Chondrocyte (in vitro differentiated cells): ENCODE measurements at places on chromosomes 16 and 17. TPM values are rescaled to one million over a fixed set of nuclear protein-coding genes. Genes with fewer than 3 reads are reported as not detected.

The C16orf46 gene
- total RNA-seq: 0.35 to 0.36 TPM in 2 of 3 replicates, not detected in the other

The FBXO39 gene
- total RNA-seq: not detected in 3 replicates

The EVPLL gene
- total RNA-seq: not detected in 3 replicates

GRCh38 chr17:73349138-73349537 lies 37.3 kb upstream of the CDC42EP4 start:
- no peak for DNase-seq

DNA sequence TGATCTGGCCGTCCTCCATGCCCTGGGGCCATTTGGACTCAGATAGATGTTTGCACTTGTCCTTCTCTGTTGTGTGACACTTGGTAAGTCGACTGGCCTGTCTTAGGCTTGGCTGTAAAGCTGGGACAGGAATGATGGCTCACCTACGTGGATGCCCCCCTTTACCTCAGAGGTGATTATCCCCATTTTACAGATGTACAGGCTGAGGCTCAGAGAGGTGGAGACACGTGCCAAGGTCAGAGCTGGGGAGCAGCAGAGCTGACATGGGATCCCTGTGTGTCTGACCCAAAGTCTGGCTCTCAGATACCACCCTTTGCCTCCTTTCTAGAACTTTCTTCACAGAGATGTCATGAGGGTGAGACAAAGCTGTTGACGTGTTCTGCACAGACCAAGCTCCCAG lies 71.3 kb upstream of the CIBAR2 start:
- DNase-seq: no peak

GRCh38 chr16:87801679-87802259 lies 36.0 kb upstream of the KLHDC4 start:
- no peak for DNase-seq

The ZP2 gene
- total RNA-seq: not detected in 3 replicates

DNA sequence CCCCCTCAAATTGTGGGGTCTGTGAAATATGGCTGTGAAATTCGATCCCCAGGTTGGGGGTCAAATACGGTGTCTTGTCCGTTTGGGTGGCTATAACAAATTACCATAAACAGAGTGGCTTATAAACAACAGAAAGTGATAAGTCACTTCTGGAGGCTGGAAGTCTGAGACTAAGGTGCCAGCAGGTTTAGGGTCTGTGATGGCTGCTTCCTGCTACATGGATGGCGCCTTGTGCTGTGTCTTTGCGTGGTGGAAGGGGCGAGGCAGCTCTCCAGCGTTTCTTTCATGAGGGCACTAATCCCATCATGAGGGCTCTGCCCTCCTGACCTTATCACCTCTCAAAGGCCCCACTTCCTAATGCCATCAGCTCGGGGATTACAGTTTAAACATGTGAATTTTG lies 120.0 kb downstream of the IRF8 start:
- DNase-seq: peak; percentile 20

The SEC14L1 gene
- total RNA-seq: 47.1 to 60.0 TPM (median 51.8 TPM) in 3 replicates

DNA sequence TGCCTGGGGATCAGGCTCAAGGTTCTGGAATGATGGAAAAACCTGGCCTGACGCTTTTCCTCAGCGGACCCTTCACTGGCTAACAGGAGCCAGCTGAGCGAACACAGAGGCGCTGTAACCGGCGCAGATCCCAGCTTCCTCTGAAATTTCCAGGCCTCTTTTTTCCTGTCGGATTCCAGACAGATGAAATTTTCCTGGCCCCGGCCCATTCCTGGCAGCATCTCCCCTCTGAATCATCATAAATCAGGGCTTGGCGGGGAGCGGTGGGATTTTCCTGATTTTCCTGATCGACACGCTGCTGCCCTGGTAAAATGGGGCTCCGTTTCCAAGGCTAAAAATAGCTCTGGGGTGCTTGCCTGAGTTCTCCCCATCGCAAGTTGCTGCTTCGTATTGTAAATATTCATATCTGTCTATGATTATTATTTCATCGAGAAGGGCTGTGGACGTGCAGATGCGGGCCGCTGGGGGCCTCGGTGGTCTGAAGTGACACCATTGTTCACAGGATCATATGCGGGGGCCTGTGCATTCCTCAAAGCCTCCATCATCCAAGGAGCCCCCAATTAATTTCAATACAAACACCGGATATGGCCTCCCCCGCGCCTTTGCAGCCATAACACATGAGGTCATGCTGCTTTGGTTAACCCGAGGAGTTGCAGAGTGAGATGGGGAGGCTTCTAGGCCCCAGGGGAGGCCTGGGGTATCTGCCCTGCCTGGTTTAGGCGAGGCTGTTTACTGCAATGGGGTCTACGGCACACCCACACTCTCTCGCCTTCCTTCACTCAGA lies 45.8 kb upstream of the ETV4 start:
- DNase-seq: no peak

DNA sequence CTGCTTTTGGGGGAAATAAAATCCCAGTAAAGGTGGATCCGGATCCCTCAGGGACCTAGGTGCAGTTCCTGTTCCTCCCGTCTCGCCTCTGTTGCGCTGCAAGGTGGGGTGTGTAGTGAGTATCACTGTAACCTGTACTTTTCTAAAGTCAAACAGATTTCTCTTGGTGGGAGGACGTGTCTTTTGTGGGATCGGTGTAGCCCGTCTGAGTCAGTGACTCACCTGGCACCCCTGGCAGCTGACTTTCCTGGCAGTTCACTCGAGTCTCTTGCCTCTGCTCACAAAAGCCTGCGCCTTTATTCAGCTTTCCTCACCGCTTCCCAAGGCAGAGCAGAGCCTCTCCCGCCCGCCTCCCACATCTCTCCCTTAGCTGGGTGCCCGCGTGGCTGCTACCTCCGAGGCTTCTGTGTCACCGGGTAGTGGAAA lies 85.7 kb downstream of the CMIP start:
- DNase-seq: peak; percentile 50

The MGAT5B gene
- total RNA-seq: 0.20 to 0.33 TPM (median 0.31 TPM) in 3 replicates

DNA sequence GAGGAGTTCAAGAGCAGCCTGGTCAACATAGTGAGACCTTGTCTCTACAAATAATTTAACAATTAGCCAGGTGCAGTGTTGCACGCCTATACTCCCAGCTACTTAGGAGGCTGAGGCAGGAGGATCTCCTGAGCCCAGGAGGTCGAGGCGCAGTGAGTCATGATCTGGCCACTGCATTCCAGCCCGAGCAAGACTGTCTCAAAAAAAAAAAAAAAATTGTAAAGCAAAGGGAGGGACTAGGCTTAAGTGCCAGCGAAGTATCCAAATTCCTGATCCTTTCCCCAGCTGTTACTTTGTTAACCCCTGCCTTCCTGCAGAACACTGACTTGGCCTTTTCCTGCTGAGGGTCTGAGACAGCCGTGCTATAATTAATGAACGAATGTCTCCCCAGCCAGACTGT lies 2.7 kb downstream of the GDPD3 start:
- no peak for DNase-seq

The ZPBP2 gene
- total RNA-seq: not detected in 3 replicates

- DNase-seq: no peak
These were observed 507 bp downstream of the CIITA start for GRCh38 chr16:10877472-10877946.

DNA sequence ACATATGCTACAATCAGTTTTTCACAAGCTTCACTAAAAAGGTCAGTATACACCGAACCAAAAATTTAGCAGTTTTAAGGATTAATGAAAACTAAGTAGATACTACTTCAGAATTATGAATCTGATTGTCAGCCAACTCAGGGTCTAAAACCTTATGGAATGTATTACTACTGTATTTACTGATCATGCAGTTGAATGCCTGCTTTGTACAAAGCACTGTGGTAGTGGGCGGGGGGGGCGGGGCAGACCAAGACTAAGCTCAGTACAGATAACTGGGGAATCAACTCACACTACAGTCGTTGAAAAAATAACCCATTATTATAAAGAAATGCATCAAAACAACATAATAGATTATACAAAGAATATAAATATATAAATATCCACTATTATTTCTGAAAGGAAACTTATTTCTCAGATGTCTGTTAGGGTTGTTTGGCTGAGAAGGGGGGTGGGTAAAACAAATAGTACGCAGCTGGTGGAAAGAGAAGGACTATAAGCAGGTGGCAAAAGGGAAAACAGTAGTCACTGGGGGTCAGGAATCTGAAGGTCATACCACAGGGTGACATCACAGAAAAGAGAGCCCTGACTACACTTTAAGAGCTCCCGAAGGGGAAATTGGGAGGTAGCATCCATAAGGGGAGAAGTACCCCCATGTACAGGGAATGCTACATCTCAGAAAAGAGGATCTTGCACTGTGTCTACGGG lies 109.4 kb upstream of the AXIN2 start:
- DNase-seq: no peak

- DNase-seq: no peak
These were observed 115.3 kb upstream of the SOX9 start for GRCh38 chr17:72005332-72006163.

DNA sequence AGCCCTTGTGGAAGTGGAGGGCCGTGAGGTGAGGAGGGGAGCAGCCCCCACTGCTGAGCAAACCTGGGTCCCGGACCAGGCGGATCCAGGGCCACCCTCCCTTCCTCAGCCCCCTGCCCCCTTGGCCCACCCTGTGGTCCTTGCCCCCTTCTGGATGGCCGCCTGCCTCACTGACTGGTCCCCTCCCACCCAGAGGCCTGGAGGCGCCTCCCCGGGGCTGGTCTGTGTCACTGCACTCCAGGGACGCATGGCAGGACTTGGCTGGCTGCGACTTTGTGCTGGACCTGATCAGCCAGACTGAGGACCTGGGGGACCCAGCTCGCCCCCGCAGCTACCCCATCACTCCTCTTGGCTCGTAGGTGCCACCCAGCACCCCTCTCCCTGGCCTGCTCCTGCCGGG lies 19.2 kb upstream of the SMIM5 start:
- no peak for DNase-seq

DNA sequence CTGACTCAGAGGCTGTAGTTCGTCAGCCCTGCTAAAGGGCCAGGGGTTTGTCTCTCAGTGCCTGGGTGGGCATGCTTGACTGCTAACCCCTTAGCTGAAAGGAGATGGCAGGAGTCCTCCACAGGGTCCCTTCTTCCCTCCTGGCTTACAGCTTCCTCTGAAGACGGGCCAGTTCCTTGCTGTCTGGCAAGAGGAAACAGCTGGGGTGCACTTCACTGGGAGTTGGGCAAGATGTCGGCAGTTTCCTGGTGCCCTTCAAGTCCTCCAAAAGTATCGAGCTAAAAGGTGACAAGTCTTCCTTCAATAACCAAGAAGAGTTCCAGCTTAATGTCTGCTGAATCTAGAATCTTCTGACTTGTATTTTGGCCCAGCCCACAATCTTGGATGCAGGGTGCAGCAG lies 23.4 kb downstream of the NUP85 start:
- no peak for DNase-seq

The DLX4 gene
- total RNA-seq: 0.12 TPM in 1 of 3 replicates, not detected in the others

GRCh38 chr17:192666-193425 lies 11.4 kb upstream of the DOC2B start:
- no peak for DNase-seq
